Ureter (tissue), 1 donor: ENCODE measurements at places on chromosomes 5 and 9. TPM values are rescaled to one million over a fixed set of nuclear protein-coding genes. Genes with fewer than 3 reads are reported as not detected.
A peak's percentile ranks its signal among the peaks of the same experiment; 100 is the strongest.

LIFR gene
- 65.4 TPM for total RNA-seq

DNA sequence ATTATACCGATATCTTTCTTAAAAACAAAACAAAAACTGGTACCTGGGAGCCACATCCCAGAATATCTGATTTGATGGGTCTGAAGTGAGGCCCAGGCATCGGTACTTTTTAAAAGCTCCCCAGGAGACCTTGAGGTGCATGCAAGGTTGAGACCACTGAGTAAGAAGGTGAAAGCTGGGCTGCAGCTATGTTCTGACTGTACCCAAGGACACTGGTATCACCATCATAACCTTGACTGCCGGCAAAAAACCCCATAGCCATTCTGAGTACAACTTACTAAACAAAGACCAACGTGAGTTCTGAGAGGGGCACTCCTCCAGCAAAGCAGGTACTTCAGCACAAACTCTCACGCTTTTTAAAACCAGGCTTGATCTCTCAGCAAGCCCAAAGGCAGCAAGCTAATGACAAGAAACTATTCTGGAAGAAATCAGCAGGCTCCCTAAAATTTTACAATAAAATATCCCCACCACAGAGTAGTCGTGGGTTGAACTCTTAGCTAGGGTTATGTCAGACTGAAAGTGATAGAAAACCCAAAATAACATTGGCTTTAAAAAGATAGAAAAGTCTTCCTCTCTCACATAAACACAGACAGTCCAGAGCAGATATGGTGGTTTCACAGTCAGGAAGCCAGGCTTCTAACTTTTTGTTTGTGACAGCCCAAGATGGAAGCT is 263.9 kb downstream of the SAXO1 start:
- no peak for DNase-seq

SMIM15 gene
- 68.9 TPM for total RNA-seq

GRCh38 chr5:57887851-57888621 is 405.4 kb upstream of the ACTBL2 start:
- DNase-seq = peak; percentile 52

DNA sequence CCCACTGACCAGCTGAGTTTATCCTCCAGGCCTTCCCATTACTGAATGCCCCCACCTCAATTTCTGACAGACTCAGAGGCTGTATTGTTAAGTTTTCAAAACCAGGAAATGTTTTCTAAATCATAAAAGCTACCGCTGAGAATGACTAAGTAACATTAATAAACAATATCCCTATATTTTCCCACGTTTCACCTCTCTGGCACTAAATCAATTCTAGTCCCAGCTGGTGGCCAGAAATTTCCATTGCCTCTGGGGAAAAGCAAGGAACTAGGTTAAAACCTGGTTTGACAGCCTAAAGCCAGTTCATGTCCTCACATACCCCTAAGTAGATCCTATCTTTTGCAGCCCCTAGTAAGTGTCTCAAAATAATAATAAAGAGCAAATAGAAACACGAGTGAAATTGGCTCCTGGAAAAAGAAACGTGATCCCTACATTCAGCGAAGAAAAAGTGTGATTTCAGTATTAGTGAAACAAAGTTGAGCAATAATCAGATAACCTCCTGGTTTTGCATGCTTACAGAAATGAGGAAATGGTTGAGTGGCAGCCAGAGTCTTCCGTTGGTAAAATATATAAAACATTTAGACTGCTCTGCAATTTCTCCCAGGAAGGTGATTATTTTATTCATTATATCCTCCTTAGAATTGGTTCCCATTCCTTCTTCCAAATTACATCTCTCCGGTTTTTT is 110.9 kb downstream of the ESM1 start:
- DNase-seq = no peak

OLFM1 gene
- 47.8 TPM for total RNA-seq

DNA sequence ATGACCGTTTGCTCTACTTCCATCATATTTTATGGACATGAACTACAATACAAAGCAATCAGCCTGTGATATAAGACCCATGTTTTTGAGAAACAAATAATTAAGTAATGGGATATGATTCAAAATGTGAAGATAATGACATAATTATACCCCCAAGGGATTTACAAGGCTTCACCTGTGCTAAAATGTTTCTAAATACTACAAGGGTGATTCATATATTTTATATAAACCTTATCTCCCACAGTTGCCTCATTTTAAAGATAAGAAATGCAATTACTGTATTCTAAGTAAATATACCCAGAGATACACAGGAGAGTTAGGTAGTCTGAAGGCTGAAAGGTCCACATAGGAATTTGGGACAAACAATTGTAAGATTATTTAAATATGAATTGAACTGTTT is 662.0 kb upstream of the CHD1 start:
- DNase-seq = no peak

DNA sequence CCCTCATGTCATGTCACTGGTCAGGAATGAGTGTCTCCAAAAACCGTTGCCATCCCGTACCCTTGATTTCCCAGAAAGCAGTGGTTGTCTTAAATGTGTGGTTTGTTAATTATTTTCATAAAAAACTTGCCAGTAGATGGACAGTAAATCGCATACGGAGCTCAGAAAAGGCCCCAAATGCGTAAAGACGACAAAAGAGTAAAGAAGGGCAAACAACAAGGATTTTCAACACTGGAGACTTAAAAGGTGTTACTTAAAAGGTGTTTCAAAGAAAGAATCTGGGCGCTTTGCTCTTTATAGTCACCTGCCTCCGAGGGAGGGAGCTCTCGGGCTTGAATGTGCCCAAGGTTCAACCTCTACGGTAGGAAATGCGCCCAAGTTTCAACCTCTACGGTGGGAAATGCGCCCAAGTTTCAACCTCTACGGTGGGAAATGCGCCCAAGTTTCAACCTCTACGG is 734 bp downstream of the KIF27 start:
- peak; percentile 60 for DNase-seq

DNA sequence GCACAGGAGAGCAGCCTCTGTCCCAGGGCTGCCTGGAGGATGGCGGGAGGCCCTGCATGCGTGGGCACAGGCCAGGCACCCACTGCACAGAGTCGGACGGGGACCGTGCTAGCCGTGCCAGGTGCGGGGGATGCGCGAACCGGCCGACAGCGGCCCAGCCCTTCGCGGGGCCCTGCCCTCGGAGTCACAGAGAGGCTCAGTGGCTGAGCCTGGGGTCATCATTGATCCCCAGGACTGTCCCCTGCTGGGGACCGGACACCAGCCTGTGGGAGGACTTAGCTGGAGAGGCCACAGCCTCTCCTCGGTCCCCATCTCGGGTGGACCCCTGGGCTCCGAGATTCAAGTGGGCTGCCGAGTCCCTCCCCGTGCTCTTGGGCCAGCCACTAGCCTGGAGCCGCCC is 19.1 kb upstream of the LAMC3 start:
- DNase-seq = no peak

GRCh38 chr9:113360242-113360842 is 11.0 kb downstream of the BSPRY start:
- no peak for DNase-seq

DNA sequence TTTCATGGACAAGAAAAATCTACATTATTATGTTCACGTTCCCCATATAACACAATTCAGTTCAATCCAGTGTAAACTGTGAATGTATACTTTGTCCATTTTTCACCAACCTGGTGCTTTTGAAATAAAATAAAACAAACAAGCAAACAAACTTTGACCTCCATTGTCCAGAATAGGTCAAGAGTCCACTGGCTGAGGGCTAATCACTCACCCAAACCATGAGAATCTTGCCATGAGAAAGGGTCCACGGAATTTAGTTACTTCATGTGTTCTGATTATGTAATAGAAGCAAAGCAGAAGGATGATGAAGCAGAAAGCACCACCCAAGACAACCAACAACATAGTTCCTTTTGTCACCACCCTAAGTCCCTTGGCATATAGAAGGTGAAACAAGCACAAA is 28.7 kb downstream of the DIAPH1 start:
- DNase-seq = no peak

GRCh38 chr9:135864447-135865049 is 42.8 kb downstream of the CAMSAP1 start:
- DNase-seq = peak; percentile 62

C1QTNF2 gene
- total RNA-seq = 3.8 TPM

DNA sequence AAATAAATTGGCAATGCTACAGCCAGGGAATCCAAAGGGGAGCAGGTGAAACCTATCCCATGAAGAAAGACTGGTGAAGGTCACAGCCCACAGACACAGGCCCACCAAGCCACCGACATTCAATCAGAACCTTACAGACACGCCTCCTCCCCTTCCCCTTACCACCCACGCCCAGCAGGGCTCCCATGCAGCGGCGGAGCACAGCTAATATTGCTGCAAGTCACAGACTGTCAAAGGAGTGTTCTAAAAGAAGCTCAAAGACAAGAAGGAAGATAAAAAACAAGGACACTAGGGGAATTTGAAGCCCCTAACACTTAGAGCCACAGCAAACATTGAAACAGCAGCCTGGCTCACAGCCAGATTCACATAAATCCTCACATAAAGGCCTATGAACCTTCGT is 91.2 kb downstream of the MED10 start:
- DNase-seq = no peak

CTNNA1 gene
- 379 TPM for total RNA-seq

- no peak for DNase-seq
These were observed 27.4 kb upstream of the TXN start for GRCh38 chr9:110283751-110284150.

GRCh38 chr5:6379246-6379645 is 899 bp upstream of the MED10 start:
- no peak for DNase-seq

IGIP gene
- 15.9 TPM for total RNA-seq

NUP155 gene
- 32.4 TPM for total RNA-seq

SLC6A7 gene
- 0.10 TPM for total RNA-seq

ELAVL2 gene
- total RNA-seq = 0.29 TPM
